ENCODE measurements at places on chromosomes 3 and 15.

GRCh38 chr3:175957427-175957826 lies 1098.3 kb downstream of the NAALADL2 start:
- DNase-seq: no peak

GRCh38 chr3:133125171-133125570 lies 87.0 kb downstream of the TMEM108 start:
- DNase-seq: no peak

GRCh38 chr15:41772720-41773331 lies 1.5 kb upstream of the MAPKBP1 start:
- DNase-seq: no peak

GRCh38 chr3:47017504-47018268 lies 38.2 kb downstream of the NBEAL2 start:
- no peak for DNase-seq

- no peak for DNase-seq
Observed at GRCh38 chr3:87901141-87901540, 157.7 kb downstream of the CGGBP1 start.

DNA sequence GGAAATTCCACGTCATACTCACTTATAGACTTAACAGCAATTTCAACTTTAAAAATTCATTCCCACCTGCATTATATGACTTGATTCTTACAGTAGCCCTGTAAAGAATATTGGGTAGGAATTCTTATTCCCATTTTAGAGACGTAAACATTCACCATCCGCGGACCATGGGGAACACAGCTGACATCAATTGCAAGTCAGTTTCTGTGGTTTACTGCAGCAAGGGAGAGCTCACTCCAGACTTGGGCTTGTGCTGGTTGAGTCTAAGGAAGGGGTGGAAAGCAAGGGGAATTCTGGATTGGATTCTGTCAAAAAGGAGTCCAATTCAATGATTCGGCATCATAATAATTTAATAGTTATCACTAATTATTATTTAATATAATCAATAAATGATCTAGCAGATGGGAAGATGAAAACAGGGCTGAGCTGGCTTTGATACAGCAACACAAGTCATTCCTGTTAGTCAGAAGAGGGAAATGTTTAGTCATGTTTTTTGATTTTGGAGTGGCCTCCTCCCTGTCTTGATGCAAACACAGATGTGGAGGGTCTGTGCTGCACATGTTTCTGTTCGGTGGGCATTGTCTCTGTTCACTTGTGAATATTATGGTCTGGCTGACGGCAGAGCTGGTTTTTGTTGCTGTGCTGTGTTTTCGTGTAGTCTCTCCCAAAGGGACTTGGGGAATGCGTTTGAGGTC lies 9.7 kb downstream of the LIPC start:
- DNase-seq: peak; percentile 81

DNA sequence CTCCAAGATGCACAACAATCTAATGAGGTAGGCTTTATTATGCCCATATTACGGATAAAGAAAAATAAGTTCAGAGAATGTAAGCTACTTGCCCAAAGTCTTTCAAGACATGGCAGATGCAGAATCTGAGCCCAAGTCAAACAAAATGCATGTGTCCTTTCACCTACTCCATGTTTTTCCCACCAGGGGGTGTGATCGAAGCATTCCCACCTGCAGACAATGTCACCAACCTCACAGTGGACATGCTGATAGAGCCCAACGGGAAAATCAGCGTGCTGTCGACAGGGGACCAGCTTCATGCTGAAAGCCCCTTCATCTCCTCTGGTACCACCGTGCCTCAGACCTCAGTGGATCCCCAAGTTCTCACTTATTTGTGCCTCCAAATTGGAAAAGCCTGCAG lies 99.8 kb upstream of the C15orf61 start:
- DNase-seq: no peak

- DNase-seq: no peak
Observed at GRCh38 chr3:15527031-15527459, 5.5 kb upstream of the COLQ start.

All from AG09319 (cell line).